ENCODE measurements at places on chromosomes 3 and 15. TPM values are rescaled to one million over a fixed set of nuclear protein-coding genes. Genes with fewer than 3 reads are reported as not detected.

CLRN1 gene
- not detected for total RNA-seq

XCR1 gene
- total RNA-seq, result not detected

ADPRH gene
- total RNA-seq, result 2.3 TPM

SLC28A1 gene
- total RNA-seq, result not detected

SLC38A3 gene
- total RNA-seq, result 0.20 TPM

MST1R gene
- total RNA-seq, result 6.0 TPM

MEIS2 gene
- total RNA-seq, result 9.9 TPM

KBTBD13 gene
- total RNA-seq, result not detected

ADAMTS17 gene
- 0.18 TPM for total RNA-seq

CPB1 gene
- not detected for total RNA-seq

PSMD2 gene
- 309 TPM for total RNA-seq

COL8A1 gene
- not detected for total RNA-seq

CASR gene
- not detected for total RNA-seq

OIP5 gene
- total RNA-seq, result 13.8 TPM

UROC1 gene
- not detected for total RNA-seq

Measured in A549 treated with ZK216348 at 1 μM for 4 hours (cell line).